ENCODE measurements at places on chromosomes 6 and 20.

DNA sequence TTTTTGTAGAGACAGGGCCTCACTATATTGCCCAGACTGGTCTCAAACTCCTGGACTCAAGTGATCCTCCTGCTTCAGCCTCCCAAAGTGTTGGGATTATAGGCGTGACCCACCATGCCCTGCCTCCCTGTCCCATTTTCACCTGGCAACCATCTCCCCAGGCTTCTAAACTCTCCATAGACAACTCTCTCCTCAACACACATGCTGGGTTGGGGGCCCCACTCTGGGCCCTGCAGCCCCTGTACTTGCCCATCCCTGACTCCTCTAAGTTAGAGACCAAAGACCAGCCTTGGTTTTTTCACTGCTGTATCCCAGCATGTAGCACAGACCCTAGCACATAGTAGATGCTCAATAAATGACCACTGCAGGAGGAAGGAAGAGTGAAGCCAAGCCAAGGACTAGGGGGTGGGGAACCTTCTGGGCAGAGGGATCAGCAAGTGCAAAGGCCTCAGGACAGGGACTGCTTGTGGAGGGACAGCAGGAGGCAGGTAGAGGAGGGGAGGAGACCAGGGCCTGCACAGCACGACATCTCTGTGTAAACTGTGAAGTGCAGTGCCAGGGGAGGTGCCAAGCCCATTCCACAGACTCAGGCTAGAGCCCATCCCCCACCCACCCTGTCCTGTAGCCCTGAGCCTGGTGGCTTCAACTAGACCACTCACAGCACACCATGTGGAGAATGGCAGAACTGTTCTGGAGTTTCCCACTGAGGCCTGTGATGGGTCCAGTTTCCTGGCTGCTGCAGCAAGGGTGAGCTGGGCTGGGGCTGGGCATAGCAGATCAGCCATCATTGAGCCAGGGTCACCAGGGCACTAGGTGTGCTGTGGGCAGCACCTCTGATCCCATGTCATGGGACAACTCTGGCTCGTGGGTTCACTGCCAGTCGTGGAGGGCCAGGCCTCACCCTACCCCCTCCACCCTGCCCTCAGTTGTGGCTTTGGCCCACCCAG lies 3.4 kb upstream of the SRC start:
- DNase-seq, result no peak

DNA sequence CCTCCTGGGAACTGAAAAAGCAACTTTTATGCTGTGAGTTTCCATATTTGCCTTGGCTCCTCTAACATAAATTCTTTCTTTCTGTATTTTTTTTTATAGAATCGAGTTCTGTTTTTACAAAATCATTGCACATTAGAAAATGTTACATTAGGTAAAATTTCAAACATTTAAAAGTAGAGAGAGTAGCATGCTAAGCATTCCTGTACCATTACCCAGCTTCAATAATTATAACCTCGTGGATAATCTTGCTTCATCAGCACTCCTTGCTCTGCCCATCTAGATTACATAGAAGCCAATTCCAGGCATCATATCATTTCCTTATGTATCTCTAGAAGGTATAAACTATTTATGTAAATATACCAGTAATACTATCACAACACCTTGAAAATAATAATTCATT lies 15.4 kb upstream of the FBXO30 start:
- DNase-seq, result no peak

DNA sequence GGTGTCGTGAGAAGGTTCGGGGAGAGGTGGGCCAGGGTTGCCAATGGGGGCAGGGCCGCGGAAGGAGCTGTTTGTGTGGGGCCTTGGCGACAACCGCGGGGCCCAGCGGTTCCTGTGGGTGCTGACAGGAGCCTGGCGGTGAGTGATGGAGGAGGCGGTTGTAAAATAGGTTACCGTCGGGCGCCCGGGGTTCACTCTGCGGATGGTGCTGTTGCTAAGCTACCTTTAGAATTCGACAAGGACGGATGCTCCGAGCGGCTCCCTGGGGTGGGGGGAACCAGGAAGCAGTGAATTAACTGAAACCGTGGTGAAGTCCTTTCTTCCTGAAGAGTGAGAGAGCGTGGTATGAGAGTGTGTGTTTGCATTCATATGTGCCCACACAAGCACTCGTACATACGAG lies 61.7 kb downstream of the CDH22 start:
- DNase-seq, result no peak

DNA sequence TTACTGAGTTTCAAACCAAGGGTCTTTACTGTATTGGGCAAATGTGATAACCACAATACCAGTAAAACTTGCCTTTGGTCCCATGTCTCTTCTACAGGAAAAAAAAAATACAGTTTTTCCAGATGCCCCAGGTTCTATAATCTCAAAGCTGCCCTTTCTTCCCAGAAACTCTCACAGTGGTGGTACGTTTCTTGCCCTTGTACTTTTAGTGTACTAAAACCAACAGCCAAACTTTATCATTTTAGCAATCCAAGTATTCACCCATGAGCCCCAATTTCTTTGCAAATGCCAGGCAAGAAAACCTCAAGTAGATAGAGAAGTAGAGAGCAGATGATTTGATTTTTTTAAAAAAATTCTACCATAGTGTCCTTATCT lies 157.8 kb downstream of the OR2B2 start:
- DNase-seq, result no peak

GRCh38 chr20:51396365-51396909 lies 146.1 kb downstream of the NFATC2 start:
- DNase-seq, result no peak

GRCh38 chr6:31879143-31879542 lies 346 bp upstream of the SLC44A4 start:
- no peak for DNase-seq

DNA sequence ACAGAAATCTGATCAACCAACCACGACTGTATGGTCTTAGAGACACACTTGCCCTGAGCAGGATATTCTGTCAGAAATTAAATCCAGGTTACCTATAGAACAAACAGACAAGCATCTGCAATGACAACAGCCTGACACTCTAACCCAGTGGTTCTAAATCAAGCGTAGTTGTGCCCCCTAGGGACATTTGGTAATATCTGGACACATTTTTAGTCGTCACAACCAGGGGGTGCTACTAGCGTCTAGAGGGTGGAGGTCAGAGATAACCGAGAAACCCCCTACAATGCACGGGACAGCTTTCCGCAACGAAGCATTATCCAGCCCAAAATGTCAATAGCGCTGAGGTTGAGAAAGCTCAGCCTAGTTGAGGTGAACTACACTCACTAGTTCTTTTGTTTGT lies 32.3 kb downstream of the ID4 start:
- no peak for DNase-seq

DNA sequence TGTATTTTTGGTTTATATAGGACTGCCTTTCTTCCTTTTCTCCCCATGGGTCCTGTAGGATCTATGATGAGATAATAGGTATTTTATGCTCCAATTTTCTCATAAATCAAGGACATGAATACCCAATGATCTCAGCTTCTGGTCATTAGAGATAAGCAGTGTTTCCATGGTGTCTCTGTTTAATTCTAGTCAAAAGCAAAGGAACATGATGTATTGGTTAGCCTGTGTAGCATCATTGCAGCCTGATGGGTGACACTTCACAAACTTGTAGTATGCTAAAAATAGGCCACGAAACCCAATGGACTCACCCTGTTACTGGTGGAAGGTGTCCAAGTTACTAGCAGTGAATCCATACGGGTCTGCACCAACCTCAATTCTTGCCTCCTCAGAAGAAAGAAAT lies 116.2 kb upstream of the SNX9 start:
- DNase-seq, result no peak

GRCh38 chr6:108921547-108922361 lies 73.5 kb downstream of the ARMC2 start:
- peak; percentile 42 for DNase-seq

DNA sequence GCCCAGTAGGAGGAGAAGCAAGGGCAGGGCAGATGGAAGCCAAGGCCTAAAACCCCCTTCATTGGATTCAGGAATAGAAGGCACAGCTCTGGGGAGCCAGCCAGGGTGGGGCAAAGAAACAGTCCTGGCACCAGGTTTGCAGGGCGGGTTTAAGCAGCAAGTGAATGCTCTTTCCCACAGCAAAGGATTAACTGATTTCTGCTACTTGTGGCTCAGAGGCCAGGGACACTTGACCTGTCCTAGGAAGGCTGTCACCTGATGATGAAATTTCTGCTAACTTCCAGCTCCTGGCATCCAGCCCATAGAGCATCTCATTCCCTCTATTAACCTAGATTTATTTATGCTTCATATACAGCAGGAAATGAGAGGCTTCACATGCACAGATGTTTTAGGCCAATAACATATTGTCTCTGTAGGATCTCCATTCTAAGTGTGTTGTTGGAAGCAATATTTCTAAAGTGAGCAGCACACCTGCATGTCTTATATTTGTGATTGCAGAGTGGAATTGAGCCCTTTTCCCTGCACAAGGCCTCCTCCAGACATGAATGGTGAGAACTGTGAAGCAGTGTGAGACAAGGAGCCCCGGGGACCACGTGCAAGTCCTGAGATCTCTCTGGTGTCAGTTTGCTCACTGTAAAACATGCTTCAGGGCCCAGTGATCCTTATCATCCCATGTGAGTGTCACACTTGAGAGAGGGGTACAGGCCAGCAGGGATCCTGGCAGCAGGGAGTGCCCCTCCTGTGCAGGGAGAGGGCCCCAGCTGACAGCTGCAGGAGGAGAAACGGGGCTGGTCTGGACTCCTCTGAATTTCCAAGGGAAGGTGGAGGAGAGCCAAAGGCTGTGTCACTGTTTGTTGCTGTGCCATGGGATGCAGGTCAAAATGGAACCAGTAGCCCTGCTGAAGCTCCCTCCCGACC lies 41.1 kb upstream of the CST5 start:
- DNase-seq, result no peak

- no peak for DNase-seq
Observed at GRCh38 chr20:19835533-19836222, 77.6 kb downstream of the RIN2 start.
